ENCODE measurements at places on chromosomes 13 and 19. TPM values are rescaled to one million over a fixed set of nuclear protein-coding genes. Genes with fewer than 3 reads are reported as not detected.

DNA sequence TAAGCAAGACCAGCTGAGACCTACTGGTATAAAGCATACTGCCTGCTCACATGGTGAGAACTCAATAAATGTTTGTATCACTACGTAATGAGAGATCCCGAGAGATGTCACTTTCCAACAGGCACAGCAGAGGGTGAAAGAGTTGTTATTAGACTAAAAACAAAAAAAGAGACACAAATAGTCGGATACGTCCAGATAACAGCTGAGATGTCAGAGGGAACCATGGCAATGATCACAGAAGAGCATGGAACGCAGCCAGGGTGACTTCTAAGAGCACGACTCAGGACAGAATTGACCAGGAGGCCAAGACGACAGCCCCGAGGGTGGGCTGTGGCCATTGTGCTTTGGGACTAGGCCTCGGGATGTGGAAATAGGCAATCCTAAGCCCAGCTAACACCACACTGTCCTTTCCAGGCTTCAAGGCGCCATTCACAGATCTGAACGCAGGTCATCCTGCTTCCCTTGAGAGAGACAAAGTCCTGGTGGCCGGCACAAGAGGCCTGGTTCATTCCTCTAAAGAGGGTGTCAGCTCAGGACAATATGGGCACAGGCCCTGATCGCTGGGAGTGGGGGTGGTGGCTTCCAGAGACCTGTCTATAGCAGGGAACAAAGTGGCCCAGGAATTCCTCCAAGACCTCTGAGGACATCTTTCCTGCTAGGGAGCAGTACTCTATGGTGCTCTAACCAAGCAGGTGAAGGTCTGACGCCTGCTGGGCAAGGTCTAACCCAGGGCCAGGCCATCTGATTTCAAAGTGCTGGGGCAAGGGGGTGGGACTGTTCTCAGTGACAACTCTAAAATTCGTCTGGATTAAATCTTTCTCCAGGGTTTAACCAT is 3.2 kb downstream of the SH3GL1 start:
- no peak for DNase-seq

DNA sequence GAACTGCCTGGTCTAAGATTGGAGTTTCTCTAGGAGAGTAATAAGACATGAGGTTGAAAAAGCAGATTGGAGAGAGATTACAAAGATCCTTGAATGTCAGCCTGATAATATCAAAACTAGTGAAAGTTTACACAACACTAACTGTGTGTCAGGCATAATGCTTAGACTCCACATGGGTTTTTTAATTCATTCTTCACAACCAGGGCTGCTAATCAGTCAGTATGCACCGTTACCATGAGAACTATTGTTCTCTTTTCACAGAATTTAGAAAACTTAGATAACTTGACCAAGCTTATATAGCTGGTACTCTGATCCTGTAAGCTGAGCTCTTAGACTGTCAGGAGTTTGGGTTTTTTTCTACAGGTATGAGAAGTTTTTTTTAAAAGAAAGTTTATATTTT is 46.6 kb upstream of the TSC22D1 start:
- DNase-seq: no peak

DNA sequence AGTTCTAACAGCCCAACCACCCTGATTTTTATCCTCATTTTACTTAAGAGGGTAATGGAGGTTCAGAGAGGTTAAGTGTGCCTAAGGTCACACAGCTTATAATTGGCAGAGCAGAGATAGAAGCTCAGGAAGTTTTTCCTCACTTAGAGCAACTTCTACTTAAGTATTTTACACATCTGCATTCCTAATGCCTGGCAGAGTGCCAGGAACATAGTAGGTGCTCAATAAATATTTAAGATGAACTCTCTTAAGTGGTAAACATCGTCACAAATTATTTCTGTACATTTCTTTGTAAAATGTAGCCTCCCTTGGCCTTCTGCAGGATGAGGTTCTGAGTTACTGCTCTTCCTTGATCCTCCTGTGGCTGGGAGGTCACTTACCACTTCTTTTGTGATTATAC is 14.7 kb downstream of the FARP1 start:
- DNase-seq: no peak

EFNB2 gene
- total RNA-seq: 17.8 TPM

DNA sequence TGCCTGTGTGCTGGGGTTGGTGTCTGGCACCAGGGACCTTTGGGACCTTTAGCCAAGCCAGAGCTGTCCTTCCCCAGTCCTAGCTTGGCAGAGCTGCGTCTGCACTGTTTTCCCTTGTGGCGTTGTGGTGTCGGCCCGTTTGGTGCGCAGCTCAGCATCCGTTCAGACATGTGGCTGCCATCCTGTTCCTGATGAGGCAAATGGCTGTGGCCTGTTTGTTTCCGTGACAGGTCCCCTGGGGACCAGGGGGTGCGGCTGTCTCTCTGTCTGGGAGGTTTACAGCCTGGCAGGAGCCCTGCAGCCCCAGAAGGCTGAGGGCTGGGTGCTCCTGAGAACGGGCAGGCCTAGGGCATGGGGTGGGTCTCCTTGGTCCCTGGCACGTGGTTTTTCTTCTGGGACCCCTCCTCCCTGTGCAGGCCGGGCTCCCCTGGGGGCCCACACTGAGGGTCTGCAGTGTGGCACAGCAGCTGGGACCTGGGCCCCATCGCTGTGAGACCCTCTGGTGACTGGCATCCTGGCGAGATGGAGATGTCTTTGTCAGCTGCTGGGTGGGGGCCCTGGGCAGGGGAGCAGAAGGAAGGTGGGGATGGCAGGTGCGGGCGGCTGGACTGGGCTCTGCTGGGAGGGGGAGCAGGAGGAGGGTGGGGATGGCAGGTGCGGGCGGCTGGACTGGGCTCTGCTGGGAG is 4.0 kb downstream of the SPPL2B start:
- DNase-seq: no peak

GRCh38 chr13:112693831-112694497 is 4.1 kb downstream of the ATP11A start:
- DNase-seq: no peak

DNA sequence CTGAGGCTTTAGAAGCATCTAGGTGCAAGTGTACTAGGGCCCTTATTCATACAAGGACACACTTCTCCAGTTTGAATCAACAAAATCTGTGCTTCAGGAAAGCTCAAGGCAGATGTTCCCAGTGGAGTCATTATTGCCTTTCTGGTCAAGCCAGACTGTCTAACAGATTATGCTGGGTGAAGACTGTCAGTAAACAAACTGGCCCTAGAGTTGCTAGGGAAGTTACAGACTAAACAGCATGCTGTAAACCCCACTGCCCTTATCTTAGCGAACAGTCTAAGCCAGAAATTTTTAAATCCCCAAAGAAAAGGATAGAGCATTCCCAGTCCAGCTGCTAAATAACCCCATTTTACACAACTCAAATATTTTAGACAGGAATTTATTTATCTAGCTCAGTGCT is 1701.3 kb upstream of the PRR20A start:
- no peak for DNase-seq

- DNase-seq: no peak
These were observed 107.6 kb downstream of the PIBF1 start for GRCh38 chr13:72889495-72889894.

GRCh38 chr13:100733261-100733660 is 58.7 kb upstream of the TMTC4 start:
- DNase-seq: no peak

- DNase-seq: no peak
These were observed 4.4 kb downstream of the GADD45GIP1 start for GRCh38 chr19:12952488-12953137.

GRCh38 chr13:79407349-79407979 is 1.4 kb upstream of the RBM26 start:
- no peak for DNase-seq

- DNase-seq: no peak
These were observed 19.5 kb upstream of the IFT88 start for GRCh38 chr13:20547479-20547908.

DNA sequence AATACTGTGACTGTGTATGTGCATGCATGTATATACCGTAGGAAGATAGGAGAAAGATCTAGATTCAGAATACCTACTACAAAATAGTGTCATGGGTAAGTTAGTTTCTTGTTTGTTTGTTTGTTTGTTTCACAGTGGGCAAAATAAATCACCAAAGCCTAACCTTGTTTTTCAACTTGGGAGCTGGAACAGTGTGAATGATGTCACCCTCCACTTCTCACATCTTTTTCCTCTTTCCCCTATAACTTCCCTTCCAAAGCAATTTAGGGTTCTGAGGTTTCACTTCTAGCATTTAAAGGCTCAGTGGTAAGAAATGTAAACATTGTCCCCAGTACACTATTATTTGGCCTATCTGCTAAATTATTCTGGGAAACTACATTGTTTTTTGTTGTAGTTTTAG is 5.4 kb downstream of the KCTD4 start:
- DNase-seq: no peak

GRCh38 chr13:101875717-101876393 is 423.4 kb downstream of the ITGBL1 start:
- no peak for DNase-seq

DNA sequence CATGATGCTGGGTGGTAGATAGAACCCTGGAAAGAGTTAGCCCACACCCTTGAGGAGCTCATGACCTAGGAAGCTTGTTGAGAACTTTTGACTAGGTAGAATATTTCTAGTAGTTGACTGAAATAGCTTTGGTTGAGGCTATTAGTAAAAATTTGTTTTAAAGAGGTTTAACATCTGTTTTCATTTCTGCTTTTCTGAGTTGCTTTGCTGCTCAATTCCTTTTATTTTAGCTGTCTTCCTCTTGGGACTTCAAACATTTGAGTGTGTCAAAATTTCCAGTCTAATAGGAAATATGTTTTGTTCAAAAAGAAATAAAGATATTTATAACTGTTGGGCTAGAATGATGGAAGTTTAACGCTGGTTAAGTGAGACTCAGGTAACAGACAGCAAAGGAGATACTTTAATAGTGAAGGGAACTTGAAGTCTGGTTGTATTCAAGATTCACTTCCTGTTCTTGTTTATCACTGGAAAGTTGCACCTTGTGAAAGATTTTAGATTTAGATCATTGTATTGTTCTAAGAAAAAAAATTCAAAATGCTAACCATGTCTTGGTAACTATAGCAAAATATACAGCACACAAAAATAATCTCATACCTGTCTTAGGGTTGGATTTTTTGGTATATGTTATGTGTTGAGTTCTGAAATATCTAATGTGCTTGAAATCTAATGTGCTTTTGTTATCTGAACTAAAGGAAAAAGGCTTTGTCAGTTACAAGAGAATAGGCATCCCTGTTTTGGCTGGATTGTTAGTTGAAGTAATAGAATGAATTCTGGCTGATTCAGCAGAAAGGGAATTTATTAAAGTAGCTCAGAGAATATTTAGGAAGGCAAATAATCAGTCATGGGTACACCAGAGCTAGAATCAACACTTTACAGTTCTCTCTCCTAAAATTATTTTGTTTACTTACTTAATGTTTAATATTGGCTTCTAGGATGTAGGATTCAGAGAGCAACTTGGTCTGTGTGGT is 24.4 kb upstream of the GPR18 start:
- no peak for DNase-seq

GRCh38 chr19:19514881-19515641 is at the start of gene TSSK6:
TSS of gene TSSK6 (minus strand) at chr19:19515548. CDS start at chr19:19515427, 121 bp downstream.
- DNase-seq: no peak

KLK15 gene
- total RNA-seq: not detected

ACOD1 gene
- total RNA-seq: not detected

- no peak for DNase-seq
These were observed 5.4 kb downstream of the MADCAM1 start for GRCh38 chr19:501646-502045.

PSPN gene
- total RNA-seq: 0.70 TPM

- DNase-seq: no peak
These were observed 379.3 kb upstream of the SGCG start for GRCh38 chr13:22801402-22802003.

CEBPA gene
- total RNA-seq: 2.3 TPM

DNA sequence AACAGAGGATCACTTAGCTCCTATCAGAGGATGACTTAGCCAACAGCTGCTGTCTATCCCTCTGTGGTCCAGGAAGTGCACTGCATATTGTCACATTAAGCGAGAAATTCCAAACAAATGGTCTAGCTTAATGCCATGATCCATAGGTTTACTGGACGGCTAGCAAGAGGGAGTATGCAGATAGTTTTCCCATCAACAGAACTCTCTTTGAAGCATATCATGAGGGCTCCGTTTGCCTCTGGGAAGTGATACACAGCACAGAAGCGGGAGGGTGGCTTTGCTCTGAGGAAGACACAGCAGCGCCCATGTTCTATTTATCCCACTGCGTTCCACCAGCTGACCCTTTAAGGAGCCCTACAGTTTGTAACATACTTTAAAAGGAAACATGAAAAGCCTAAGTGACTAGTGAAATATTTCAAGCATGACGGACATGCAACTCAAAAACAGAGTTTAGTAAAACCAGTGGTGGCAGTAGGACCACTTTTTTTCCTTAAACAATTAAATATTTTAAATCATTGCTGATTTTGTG is 52.7 kb downstream of the COL4A1 start:
- no peak for DNase-seq

GRCh38 chr19:42584466-42584865 is 10.3 kb downstream of the CEACAM8 start:
- no peak for DNase-seq

DNA sequence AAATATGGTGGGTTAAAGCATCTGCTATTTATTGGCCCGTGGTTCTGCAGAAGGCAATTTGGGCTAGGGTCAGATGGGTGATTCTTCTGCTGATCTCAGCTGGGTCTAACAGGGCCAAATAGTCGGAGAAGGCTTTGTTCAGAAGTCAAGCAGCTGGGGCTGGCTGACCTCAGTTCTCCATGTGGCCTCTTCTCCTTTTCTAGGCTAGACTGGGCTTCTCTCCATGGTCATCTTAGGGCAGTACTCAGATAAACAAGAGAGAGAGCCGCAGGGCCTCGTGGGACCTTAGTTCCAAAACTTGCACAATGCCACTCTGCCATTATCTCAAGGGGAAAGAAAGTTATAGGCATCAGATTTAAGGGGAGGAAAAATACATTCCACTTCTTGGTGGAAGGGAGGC is 89.6 kb downstream of the NALCN start:
- DNase-seq: no peak

DHDH gene
- not detected for total RNA-seq

GRCh38 chr13:111476197-111476596 is 155.8 kb downstream of the TEX29 start:
- DNase-seq: no peak

TSHZ3 gene
- 5.2 TPM for total RNA-seq

KCNJ14 gene
- 0.32 TPM for total RNA-seq

DNA sequence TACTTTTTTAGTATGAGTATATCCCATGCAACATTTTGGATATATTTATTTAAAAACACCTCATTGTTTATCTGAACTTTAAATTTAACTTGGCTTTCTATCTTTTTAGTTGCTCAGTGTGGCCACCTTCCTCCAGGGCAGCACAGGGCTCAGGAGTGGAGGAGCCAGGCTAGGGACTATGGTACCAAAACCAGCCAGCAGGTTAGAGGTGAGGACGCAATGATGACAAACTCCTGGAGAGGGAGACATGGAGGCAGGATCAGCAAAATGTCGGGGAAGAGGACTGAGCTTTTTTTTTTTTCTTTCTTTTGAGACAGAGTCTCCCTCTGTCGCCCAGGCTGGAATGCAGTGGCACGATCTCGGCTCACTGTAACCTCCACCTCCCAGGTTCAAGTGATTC is 29.6 kb upstream of the CALM3 start:
- no peak for DNase-seq
